Activated T-helper 1 cell treated with anti-CD3 and anti-CD28 coated beads, Interleukin-12 subunit alpha, Interleukin-12 subunit beta, Interleukin-2, Interleukin-4 antibody, amounts not matched to agents 30 ng/mL and 10 ng/mL and 1 ng/mL, durations not matched to agents 14 hours and 24 hours and 36 hours (primary cell): ENCODE measurements at places on chromosomes 1 and 21. TPM values are rescaled to one million over a fixed set of nuclear protein-coding genes. Genes with fewer than 3 reads are reported as not detected.

The FCRL4 gene
- not detected in 2 replicates for total RNA-seq

The PBX1 gene
- not detected in 2 replicates for total RNA-seq

The CREG1 gene
- 15.3 and 16.8 TPM in 2 replicates for total RNA-seq

The CD164L2 gene
- not detected in 2 replicates for total RNA-seq

The SPRR5 gene
- total RNA-seq = not detected in 2 replicates

The CCDC181 gene
- not detected in 2 replicates for total RNA-seq

The NTMT2 gene
- total RNA-seq = not detected in 2 replicates

The C1orf115 gene
- 0.05 TPM in 1 of 2 replicates, not detected in the other for total RNA-seq

The COL11A1 gene
- total RNA-seq = not detected in 2 replicates

The SFPQ gene
- total RNA-seq = 398 and 404 TPM in 2 replicates

The PKNOX1 gene
- total RNA-seq = 25.1 and 28.8 TPM in 2 replicates

The TMEM39B gene
- 34.2 and 38.8 TPM in 2 replicates for total RNA-seq

- H3K4me1 ChIP-seq = no peaks in the 10 kb centered on the region
- no peaks in the 10 kb centered on the region for H3K36me3 ChIP-seq
- H3K4me3 ChIP-seq = no peak overlapping the region
Measured at GRCh38 chr1:214002472-214002871, 14.7 kb downstream of the PROX1 start.

- no peaks in the 10 kb centered on the region for H3K4me1 ChIP-seq
- H3K27me3 ChIP-seq = no peaks in the 10 kb centered on the region
- no peak overlapping the region for H3K27ac ChIP-seq
- no peaks in the 10 kb centered on the region for H3K36me3 ChIP-seq
- no peak overlapping the region for H3K4me3 ChIP-seq
Measured at GRCh38 chr1:214990619-214991018, 91.9 kb upstream of the KCNK2 start.

GRCh38 chr1:236848274-236848923, 53.3 kb downstream of the MTR start:
- H3K36me3 ChIP-seq = peaks cover 33% of the 10 kb centered on the region
- no peaks in the 10 kb centered on the region for H3K27me3 ChIP-seq
- no peak overlapping the region for H3K4me3 ChIP-seq
- H3K4me1 ChIP-seq = peaks cover 10% of the 10 kb centered on the region
- DNase-seq = no peak

GRCh38 chr1:218365226-218365999, 20.3 kb downstream of the TGFB2 start:
- H3K4me3 ChIP-seq = no peak overlapping the region
- H3K27me3 ChIP-seq = peaks cover 6% of the 10 kb centered on the region

DNA sequence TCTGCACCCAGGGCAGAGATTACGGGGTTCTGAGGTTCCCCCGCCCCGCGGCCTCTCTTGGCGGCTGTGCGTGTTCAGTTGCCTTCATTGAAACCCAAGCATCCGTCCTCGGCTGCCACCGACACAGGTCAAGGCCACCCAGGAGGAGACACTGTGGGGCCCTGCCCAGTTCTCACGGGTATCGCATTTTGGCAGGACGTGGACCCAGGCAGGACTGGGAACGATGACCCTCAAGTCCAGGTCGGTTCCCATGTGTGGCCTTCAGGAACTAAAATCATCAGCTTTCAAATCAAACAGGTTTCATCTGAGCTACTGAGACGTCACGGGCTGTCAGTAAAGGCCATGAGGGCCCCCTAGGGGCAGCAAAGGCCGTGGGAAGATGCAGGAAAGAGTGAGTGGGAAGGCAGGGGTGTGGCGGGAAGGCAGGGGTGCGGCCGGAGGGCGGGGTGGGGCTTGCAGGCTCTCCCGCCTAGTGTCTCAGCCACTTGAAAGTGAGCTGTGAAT, 7.0 kb upstream of the C1orf174 start:
- peaks cover 19% of the 10 kb centered on the region for H3K4me1 ChIP-seq
- no peak overlapping the region for H3K27ac ChIP-seq
- no peak overlapping the region for H3K4me3 ChIP-seq
- no peak for DNase-seq
- no peaks in the 10 kb centered on the region for H3K36me3 ChIP-seq
- H3K27me3 ChIP-seq = no peaks in the 10 kb centered on the region

GRCh38 chr1:28412731-28413130, 43.2 kb downstream of the PHACTR4 start:
- H3K36me3 ChIP-seq = peaks cover 3% of the 10 kb centered on the region
- DNase-seq = no peak
- H3K27me3 ChIP-seq = no peaks in the 10 kb centered on the region
- H3K4me3 ChIP-seq = no peak overlapping the region

GRCh38 chr1:19884312-19884711, 2.1 kb downstream of the OTUD3 start:
- peaks cover 9% of the 10 kb centered on the region for H3K36me3 ChIP-seq
- H3K27me3 ChIP-seq = no peaks in the 10 kb centered on the region
- DNase-seq = no peak

GRCh38 chr1:202323731-202324130, 18.0 kb downstream of the UBE2T start:
- H3K27me3 ChIP-seq = no peaks in the 10 kb centered on the region
- no peak for DNase-seq
- H3K4me3 ChIP-seq = no peak overlapping the region
- H3K36me3 ChIP-seq = no peaks in the 10 kb centered on the region
- no peak overlapping the region for H3K27ac ChIP-seq

DNA sequence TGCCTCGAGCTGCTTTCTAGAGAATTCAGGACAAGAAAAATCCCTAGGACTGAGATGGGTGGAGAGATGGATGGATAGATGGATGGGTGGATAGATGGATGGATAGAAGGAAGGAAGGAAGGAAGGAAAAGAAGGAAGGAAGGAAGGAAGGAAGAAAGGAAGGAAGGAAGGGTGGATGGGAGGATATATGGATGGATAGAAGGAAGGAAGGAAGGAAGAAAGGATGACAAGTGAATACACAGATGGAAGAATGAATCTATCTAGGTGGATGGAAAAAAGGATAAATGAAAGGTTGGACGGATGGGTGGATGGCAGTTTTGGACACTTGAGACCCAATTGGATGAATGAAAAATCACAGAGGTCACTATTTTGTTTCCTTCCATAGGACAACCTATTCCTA, 120.4 kb upstream of the KAZN start:
- no peaks in the 10 kb centered on the region for H3K36me3 ChIP-seq
- no peaks in the 10 kb centered on the region for H3K4me1 ChIP-seq
- no peak overlapping the region for H3K27ac ChIP-seq
- no peak overlapping the region for H3K4me3 ChIP-seq
- H3K27me3 ChIP-seq = no peaks in the 10 kb centered on the region
- DNase-seq = no peak

DNA sequence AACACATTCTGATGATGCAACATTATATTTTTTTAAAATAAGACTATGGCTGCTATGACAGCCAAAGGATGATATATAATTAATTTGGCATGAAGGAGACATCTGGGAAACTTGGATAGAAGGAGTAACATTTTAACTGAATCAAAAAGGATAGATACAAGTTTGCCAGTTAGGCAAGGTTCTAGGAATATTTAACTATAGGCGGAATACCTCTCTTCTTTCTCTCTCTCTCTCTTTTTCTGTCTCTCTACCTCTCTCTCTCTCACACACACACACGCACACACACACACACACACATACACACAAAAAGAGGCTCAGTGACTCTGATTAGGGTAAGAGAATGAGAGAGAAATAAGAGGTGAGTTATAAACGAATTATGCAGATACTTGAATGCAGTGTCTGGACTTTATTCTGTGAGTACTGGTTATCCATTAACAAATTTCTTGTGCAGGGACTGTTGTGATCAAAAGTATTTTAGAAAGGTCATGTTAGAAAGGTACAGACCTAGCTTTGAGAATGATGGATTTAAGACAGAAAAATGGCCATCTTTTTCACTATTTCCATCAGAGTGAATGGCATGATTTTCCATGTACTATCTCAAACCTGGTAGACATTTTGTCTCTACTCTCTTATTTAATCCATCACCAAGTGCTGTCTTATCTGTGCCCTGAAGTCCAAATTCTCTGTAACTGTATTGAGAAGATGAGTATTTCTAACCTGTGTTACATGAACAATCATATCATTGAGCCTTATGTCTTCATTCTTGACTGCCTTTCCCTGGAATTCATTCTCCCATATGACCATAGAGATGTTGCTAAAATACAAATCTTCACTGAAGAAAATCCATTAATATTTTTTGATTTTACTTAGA, 1106.9 kb upstream of the ADGRL4 start:
- no peak for DNase-seq
- H3K4me1 ChIP-seq = no peaks in the 10 kb centered on the region
- no peaks in the 10 kb centered on the region for H3K36me3 ChIP-seq
- H3K27me3 ChIP-seq = no peaks in the 10 kb centered on the region
- no peak overlapping the region for H3K27ac ChIP-seq
- no peak overlapping the region for H3K4me3 ChIP-seq

GRCh38 chr1:4305526-4306301, 348.7 kb upstream of the AJAP1 start:
- peaks cover 1% of the 10 kb centered on the region for H3K36me3 ChIP-seq
- H3K27ac ChIP-seq = no peak overlapping the region
- no peak for DNase-seq
- no peak overlapping the region for H3K4me3 ChIP-seq
- no peaks in the 10 kb centered on the region for H3K4me1 ChIP-seq
- peaks cover 2% of the 10 kb centered on the region for H3K27me3 ChIP-seq

- peak overlapping the region; percentile 51 for H3K27ac ChIP-seq
- H3K36me3 ChIP-seq = peaks cover 35% of the 10 kb centered on the region
- H3K27me3 ChIP-seq = no peaks in the 10 kb centered on the region
- peak overlapping the region; percentile 23 for H3K4me3 ChIP-seq
- no peak for DNase-seq
Measured at GRCh38 chr1:198966519-198966918, 327.7 kb downstream of the PTPRC start.

- H3K4me1 ChIP-seq = no peaks in the 10 kb centered on the region
- H3K4me3 ChIP-seq = no peak overlapping the region
- H3K27ac ChIP-seq = no peak overlapping the region
- no peaks in the 10 kb centered on the region for H3K36me3 ChIP-seq
Measured at GRCh38 chr21:40120940-40121575, 253.8 kb downstream of the PCP4 start.

DNA sequence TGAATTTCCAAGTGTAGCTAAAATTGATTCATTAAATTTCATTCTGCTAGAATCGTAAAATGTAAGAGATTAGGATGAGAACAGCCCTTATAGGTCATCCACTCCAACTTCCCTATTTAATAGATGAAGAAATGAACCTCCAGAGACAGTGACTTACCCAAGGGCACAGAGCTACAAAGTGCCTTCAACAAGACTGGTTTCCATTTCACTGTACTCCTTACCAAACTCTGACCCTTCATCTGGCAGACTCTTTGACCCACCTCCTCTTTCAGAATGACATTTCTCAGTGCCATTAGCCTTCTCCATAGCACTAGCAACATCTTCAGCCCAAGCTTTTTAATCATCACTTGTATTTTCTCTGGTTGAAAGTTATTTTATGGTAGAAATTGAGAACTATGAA, 161.3 kb downstream of the NEK7 start:
- H3K27ac ChIP-seq = no peak overlapping the region
- H3K27me3 ChIP-seq = no peaks in the 10 kb centered on the region
- peaks cover 23% of the 10 kb centered on the region for H3K4me1 ChIP-seq
- peaks cover 28% of the 10 kb centered on the region for H3K36me3 ChIP-seq
- no peak overlapping the region for H3K4me3 ChIP-seq

- peaks cover 72% of the 10 kb centered on the region for H3K4me1 ChIP-seq
- H3K36me3 ChIP-seq = peaks cover 60% of the 10 kb centered on the region
- no peak for DNase-seq
- no peaks in the 10 kb centered on the region for H3K27me3 ChIP-seq
- H3K4me3 ChIP-seq = peak overlapping the region; percentile 61
Measured at GRCh38 chr21:31176725-31177124, 138.4 kb upstream of the KRTAP19-8 start.

DNA sequence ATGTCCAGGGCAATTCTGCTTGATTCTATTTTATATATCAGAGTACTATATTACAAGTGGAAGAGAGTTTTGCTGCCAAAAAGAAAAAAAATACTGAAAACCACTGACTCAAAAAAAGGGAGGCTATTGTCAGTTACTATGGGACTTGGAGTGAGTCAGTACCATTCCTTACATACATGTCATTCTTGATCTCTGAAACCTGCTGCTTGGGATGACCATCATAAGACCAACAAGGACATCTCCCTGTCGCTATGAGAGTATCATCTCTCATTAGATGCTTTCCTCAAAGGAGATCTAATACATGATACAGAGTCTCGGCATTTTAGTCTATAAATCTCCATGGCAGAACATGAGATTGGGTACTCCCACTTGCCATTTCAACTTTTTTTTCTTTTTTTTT, 11.8 kb upstream of the INPP5B start:
- DNase-seq = no peak
- H3K27me3 ChIP-seq = no peaks in the 10 kb centered on the region
- H3K36me3 ChIP-seq = peaks cover 21% of the 10 kb centered on the region
- no peak overlapping the region for H3K27ac ChIP-seq
- H3K4me3 ChIP-seq = no peak overlapping the region
- no peaks in the 10 kb centered on the region for H3K4me1 ChIP-seq

- no peaks in the 10 kb centered on the region for H3K36me3 ChIP-seq
- no peaks in the 10 kb centered on the region for H3K27me3 ChIP-seq
- no peak for DNase-seq
- no peaks in the 10 kb centered on the region for H3K4me1 ChIP-seq
Measured at GRCh38 chr1:190003376-190003775, 474.3 kb downstream of the BRINP3 start.

DNA sequence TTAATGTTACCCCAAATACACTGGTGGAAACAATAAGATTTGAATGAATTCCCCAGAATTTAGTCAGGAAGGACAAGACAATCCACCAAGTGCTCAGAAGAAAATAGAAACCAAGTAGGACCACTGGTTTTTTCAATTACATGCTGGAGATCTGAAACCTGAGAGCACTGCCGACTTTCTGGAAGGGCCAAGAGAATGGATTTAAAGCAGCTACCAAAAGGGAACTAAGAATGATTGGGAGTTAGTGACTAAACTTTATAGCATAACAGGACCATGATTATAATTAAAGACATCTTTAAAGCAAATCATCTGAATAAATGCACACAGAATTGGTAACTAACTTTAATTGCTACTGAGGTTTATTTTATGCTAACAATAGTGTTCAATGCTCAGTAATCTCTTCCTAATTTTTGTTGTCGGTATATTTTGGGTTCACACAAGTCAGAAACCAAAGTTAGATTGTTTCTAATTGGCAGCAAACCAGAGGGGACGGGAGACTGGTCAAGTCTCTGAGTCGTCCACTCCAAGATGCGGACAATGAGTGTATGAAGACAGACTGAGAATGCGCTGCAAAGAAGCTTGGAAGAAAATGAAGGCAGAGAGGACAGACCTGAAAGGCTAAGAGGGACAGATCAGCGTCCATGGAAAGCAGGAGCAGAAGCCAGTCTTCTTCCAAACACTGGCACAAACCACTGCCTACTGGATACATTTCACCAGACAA, 2.3 kb upstream of the RGS13 start:
- peaks cover 11% of the 10 kb centered on the region for H3K27me3 ChIP-seq
- H3K36me3 ChIP-seq = no peaks in the 10 kb centered on the region
- no peaks in the 10 kb centered on the region for H3K4me1 ChIP-seq
- no peak overlapping the region for H3K4me3 ChIP-seq
- H3K27ac ChIP-seq = no peak overlapping the region
- no peak for DNase-seq

- H3K4me3 ChIP-seq = no peak overlapping the region
- peaks cover 63% of the 10 kb centered on the region for H3K4me1 ChIP-seq
- H3K27me3 ChIP-seq = no peaks in the 10 kb centered on the region
- no peak for DNase-seq
- peak overlapping the region; percentile 3 for H3K27ac ChIP-seq
Measured at GRCh38 chr1:182716740-182717720, 32.6 kb upstream of the RGS8 start.
